Esophagus muscularis mucosa (tissue), 4 donors: ENCODE measurements at places on chromosomes 7 and 10.

DNA sequence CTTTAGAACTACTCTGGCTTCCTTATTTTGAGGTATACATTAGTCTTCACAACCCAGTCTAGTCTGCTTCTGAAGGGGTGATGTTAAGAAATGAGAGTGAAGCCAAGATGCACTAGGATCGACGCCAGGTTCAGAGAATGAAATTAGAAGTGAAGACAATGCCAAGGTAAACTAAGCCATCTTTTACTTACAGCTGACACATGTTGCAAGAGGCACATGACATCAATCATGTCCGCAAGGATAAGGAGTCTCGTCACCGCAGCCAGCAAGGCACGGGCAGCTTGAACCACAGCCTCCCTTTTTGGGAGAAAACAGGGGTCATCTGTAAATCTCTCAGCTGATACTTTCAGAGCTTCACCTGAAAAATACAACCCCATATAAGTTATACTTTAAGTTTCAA lies 156.7 kb downstream of the CTNNA3 start:
- no peaks in the 10 kb centered on the region for H3K27me3 ChIP-seq
- H3K4me1 ChIP-seq = peaks cover 8% of the 10 kb centered on the region
- H3K27ac ChIP-seq = no peak overlapping the region
- DNase-seq = no peak
- H3K36me3 ChIP-seq = no peaks in the 10 kb centered on the region

- H3K27ac ChIP-seq = no peak overlapping the region
- DNase-seq = no peak
- no peaks in the 10 kb centered on the region for H3K36me3 ChIP-seq
- peaks cover 15% of the 10 kb centered on the region for H3K4me1 ChIP-seq
Measured at GRCh38 chr10:46526682-46527038, 29.8 kb downstream of the GPRIN2 start.

DNA sequence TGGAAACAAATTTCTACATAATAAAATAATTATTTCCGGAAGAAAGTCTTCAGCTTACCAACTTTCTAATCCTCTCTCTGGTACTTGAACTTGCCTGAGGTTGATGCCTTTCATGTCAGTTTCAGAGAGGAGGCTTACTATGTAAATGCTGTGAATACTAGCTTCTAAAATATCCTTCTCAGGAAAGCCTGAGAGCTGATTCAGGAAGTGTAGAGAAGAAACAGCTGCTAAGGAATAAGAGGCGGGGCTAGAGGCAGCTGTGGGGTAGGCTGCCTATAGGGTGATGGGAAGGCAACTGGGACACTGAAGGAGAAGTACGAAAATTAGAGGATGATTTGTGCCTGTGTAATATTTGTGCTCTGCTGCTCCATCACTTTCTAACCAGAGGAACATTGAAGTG lies 69.3 kb downstream of the AVL9 start:
- no peak for DNase-seq
- H3K27ac ChIP-seq = no peak overlapping the region
- no peaks in the 10 kb centered on the region for H3K4me1 ChIP-seq
- no peak overlapping the region for H3K4me3 ChIP-seq
- no peaks in the 10 kb centered on the region for H3K27me3 ChIP-seq

- no peak overlapping the region for H3K27ac ChIP-seq
- H3K4me1 ChIP-seq = peaks cover 20% of the 10 kb centered on the region
Measured at GRCh38 chr10:44173608-44173894, 211.3 kb downstream of the CXCL12 start.
